Cortex of kidney (tissue), 1 donor: ENCODE measurements at places on chromosomes 16 and 17.

DNA sequence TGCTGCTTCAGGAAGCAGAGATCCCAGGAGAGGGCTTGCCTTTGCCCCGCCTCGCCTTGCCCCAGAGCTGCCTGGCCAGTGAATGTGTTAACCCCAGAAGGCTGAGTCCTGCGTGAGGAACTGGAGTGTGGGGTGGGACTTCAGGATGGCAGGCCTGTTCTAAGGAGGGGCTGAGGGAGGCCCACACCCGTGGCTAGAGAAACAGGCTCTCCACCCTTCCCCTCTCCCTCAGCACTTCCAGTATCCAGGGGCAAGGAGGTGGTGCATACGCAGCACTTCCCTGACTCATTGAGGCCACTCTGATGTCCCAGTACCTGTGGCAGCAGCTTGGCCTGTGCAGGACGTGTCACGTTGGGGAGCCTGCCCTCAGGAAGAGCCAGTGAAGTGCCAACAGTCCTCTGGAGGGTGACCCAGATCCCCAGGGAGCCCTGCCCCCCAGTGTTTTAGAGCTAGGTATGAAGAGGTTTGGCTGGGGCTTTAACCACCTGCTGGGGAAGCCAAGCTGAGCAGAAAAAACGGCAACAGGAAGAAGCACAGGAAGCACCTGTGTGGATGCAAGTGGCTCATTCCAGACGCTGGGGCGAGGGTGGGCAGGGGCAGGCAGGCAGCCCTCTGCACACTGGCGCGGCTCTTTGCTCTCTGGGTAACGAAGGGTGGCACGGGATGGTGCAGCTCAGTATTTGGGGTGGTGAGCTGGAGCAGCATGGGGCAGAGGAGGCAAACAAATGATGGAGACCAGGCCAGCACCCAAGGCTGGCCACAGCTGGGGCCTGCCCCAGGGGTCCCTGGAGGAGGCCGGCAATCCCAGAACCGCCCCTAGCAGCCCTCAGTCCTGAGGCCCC lies 14.7 kb upstream of the CTCF start:
- no peak for DNase-seq

GRCh38 chr16:21277927-21278706 lies at the start of gene CRYM:
CRYM (minus strand) TSS chr16:21278290; CDS start chr16:21278251, 39 bp downstream.
- no peak for DNase-seq

DNA sequence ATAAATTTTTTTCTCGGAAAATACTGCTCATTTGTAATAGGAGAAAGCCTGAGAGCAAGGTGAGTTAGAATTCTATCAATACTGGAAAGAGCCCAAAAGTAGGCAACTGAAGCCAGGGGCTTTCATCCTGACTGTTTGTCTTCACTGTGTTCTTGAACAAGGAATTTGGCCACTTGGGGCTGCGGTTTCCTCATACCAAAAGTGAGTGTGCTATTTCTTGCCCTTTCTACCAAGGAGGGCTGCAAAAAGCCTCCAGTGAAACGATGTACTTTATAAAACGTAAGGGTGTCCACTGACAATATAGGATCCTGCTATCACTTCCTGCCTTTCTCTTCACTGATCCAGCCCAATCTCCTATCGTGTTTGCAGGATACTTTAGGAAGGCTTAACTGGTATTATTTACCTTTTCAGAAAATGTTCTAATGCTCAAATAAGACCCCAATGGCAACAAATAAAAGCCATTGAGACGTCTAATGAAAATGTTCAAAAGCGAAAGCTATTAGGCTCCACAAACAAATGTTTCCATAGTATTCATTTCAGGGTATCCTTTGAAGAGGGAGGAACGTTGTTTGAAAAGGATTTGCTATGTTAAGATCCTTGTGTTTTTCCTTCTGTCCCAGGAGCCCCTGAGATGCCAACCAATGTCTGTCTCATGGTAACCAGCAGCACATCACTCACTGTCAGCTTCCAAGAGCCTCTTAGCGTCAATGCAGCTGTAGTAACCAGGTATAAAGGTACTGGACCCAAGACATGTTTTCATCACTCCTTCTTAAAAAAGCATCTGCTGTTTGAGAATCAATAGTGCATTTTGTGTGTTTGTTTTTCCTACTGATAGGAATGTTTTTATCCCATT lies 219.3 kb upstream of the NOG start:
- DNase-seq: no peak

DNA sequence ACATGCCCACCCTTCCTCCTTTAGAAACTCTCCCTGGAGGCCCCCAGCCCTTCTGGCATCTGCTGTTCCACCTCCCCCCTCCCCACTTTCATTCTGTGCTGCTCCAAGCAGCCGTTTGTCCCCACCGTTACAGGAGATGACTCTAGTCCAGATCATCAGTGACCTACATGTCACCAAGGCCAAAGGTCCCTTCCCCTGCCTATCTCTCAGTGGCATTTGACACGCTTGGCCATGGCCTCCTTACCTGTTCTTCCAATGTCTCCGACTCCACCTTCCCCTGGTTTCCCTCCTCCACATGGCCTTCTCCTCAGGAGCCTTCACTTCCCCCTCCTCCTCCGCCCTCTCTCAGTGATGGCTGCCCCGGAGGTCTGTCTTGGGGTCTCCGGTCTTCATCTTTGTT lies 9.4 kb downstream of the TMEM92 start:
- DNase-seq: no peak

- DNase-seq: no peak
Observed at GRCh38 chr17:44918006-44918405, 2.7 kb upstream of the GFAP start.

GRCh38 chr17:2347805-2348685 lies 10.7 kb downstream of the SGSM2 start:
- no peak for DNase-seq

DNA sequence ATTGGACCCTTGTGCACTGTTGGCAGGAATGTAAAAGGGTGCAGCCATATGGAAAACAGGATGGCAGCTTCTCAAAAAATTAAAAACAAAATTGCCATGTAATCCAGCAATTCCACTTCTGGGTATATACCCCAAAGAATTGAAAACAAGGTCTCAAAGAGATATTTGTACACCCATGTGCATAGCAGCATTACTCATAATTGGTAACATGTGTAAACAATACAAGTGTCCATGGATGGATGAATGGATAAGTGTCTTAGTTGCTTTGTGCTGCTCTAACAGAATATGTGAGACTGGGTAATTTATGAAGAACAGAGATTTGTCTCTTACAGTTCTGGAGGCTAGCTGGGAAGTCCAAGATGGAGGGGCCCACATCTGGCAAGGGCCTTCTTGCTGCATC lies 3.8 kb upstream of the RUNDC3A start:
- DNase-seq: no peak

- no peak for DNase-seq
Observed at GRCh38 chr17:30558686-30559545, 81.7 kb downstream of the GOSR1 start.

- DNase-seq: no peak
Observed at GRCh38 chr17:15240644-15241043, 24.5 kb downstream of the PMP22 start.
